ENCODE measurements at places on chromosomes 11 and 22. TPM values are rescaled to one million over a fixed set of nuclear protein-coding genes. Genes with fewer than 3 reads are reported as not detected.

DNA sequence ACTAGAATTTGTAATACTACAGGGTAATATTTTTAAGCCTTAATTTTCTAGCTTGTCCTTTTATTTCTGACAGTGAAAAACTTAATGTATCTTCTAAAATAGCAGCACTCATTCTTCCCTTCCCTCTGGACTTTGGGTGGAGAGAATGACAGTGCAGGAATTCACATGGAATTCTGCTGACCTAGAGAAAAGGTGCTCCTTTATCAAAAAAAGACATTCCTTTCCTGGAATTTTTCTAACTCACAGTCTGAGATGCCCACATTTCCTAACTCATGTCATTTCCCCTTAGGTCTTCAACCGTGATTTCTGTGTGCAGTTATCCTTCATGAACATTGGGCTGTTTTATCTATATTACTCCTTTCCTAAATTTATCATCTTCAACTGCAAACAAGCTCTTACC, 137.8 kb upstream of the PDGFD start:
- no peak for DNase-seq
- H3K27ac ChIP-seq = no peak overlapping the region
- H3K27me3 ChIP-seq = no peaks in the 10 kb centered on the region

The PNPLA3 gene
- total RNA-seq = 1.7 TPM

The ZNF280A gene
- not detected for total RNA-seq

- H3K27ac ChIP-seq = no peak overlapping the region
- peaks cover 9% of the 10 kb centered on the region for H3K27me3 ChIP-seq
- no peak for DNase-seq
- H3K36me3 ChIP-seq = no peaks in the 10 kb centered on the region
Observed at GRCh38 chr11:72665911-72666472, 8.2 kb downstream of the PDE2A start.

DNA sequence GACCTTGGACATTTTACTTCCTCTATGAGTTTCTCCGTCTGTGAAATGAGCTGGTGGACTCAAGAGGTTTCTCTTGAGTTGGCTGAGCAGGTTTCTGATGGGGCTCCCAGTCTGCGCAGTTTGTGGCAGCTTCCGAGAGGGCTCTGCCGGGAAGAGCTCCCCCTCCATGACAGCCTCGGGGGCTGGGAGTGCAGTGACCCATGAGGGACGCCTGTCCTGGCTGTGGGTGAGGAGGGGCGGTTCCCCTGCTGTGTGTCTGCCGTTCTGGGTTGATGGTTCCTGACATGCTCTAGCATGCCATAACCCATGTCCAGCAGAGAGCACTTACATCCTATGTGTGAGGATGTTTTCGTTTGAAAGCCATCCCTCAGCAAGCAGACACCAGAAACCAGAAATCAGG, 14.8 kb downstream of the CSF2RB start:
- peaks cover 5% of the 10 kb centered on the region for H3K36me3 ChIP-seq
- H3K4me1 ChIP-seq = peaks cover 5% of the 10 kb centered on the region
- H3K4me3 ChIP-seq = no peak overlapping the region
- no peaks in the 10 kb centered on the region for H3K27me3 ChIP-seq
- no peak overlapping the region for H3K27ac ChIP-seq

The OR4C13 gene
- not detected for total RNA-seq

DNA sequence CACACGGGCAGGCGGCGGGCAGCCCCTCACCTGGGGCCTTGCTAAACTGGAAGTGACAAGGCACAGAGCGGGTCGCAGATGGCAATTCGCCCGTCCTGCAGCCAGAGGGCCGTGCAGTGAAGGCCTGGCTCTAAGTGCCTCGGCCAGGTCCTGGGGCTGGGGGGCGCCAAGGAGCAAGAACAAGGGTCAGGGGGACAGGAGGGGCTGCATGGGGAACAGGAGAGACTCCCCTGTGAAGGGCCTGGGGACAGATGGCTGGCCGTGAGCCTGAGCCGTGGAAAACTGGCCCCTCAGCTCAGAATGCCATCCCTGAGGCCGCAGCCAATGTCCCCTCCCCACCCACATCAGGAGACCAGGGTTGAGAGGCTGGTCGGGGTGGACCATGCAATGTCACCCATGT, 60.0 kb downstream of the RTL6 start:
- no peak overlapping the region for H3K4me3 ChIP-seq
- H3K27me3 ChIP-seq = peaks cover 3% of the 10 kb centered on the region
- no peak for DNase-seq
- no peak overlapping the region for H3K27ac ChIP-seq

The MMP12 gene
- not detected for total RNA-seq

The ASRGL1 gene
- total RNA-seq = 7.4 TPM

DNA sequence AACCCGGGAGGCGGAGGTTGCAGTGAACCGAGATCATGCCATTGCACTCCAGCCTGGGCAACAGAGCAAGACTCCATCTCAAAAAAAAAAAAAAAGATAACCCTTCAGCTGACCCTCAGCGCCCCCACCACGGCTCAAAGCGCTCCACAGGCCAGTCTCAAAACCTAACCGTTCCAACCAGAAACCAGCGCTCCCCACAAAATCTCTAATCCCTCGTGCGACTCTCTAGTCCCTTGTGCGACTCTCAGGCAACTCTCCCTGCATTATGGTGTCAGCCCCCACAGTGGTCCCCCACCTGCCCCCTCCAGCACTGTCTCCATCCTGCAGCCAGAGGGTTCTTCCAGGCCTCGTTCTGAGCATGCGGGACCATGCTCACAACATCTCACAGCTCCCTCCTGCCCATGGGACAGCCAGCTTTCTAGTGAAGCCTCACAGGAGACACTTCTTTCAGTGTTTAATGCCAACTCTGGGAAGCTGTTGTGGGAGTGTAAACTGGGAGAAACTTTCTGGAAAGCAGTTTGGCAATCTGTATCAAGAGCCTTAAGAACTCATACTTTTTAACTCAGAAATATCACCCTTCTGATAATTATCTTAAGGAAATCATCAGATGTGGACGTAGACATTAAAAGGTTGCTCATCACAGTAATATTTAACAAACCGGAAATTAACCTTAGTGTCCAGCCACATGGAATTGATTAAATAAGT, 4.2 kb upstream of the RASGRP2 start:
- H3K4me1 ChIP-seq = peaks cover 19% of the 10 kb centered on the region
- peaks cover 31% of the 10 kb centered on the region for H3K36me3 ChIP-seq
- H3K27me3 ChIP-seq = no peaks in the 10 kb centered on the region
- H3K27ac ChIP-seq = peak overlapping the region; percentile 17
- H3K4me3 ChIP-seq = no peak overlapping the region
- DNase-seq = no peak

DNA sequence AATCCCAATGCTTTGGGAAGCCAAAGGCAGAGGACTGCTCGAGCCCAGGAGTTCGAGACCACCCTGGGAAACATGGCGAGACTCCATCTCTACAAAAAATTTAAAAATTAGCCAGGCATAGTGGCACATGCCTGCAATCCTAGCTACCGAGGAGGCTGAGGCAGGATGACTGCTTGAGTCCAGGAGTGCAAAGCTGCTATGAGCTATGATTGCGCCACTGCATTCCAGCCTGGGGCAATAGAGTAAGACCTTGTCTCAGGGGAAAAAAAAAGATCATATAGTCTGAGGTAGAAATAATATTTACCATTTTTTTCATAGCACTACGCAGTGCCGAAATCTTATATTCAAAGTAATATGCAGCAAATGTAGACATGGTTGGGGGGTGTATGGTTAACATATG, 47.8 kb downstream of the MRTFA start:
- peaks cover 31% of the 10 kb centered on the region for H3K4me1 ChIP-seq
- DNase-seq = no peak
- peaks cover 24% of the 10 kb centered on the region for H3K36me3 ChIP-seq
- no peak overlapping the region for H3K4me3 ChIP-seq

- H3K4me3 ChIP-seq = no peak overlapping the region
- no peak for DNase-seq
- no peaks in the 10 kb centered on the region for H3K4me1 ChIP-seq
- H3K36me3 ChIP-seq = no peaks in the 10 kb centered on the region
- H3K27me3 ChIP-seq = peaks cover 2% of the 10 kb centered on the region
Observed at GRCh38 chr11:27427183-27427980, 45.2 kb downstream of the LGR4 start.
